ENCODE measurements at places on chromosomes 7 and 10.

- no peak for DNase-seq
Measured at GRCh38 chr10:132904814-132905649, 37.3 kb downstream of the CFAP46 start.

DNA sequence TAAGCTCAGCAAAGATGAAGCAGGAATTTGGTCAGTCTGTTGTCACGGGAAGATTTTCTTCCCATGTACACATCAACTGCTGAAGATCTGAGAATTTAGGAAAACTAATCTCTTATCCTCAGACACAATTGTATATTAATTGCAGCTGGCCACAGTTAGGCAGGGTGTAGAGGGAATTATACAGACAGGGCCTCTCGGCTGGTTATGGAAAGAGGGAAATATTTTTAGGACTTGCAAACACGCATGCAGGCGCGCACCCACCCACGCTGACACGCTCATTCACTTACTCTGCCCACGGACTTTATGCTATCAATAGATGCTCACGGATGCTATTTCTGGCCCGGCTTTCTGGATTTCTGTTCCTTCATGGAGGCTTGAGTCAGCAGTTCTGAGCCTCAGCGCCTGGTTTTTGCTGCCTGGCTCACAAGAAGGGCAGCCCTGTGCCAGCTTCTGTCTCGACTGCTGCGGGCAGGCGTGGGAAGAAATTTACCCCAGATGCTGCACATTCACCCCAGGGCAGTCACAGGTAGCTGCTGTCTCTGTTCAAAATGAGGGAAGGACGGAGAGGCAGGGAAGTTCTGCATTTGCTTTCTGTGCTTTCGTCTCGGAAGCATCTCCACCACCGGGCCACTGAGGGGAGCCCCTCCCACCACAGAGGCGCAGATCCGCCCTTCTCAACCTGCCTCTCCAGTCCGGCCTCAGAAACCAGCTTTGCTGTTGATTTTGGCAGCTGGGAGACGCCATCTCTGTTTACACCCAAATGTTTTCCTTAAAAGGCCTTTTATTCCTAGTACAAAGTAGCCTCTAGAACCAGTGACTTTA, 116.3 kb upstream of the BTBD16 start:
- no peak for DNase-seq

- no peak for DNase-seq
Measured at GRCh38 chr10:96838529-96838928, 6.4 kb downstream of the LCOR start.

- no peak for DNase-seq
Measured at GRCh38 chr7:151875942-151876898, 695 bp downstream of the PRKAG2 start.

GRCh38 chr7:712381-713138, 13.9 kb upstream of the DNAAF5 start:
- DNase-seq = no peak

GRCh38 chr7:151484971-151485707, 34.6 kb downstream of the RHEB start:
- DNase-seq = no peak

GRCh38 chr7:140625908-140626868, 14.4 kb downstream of the DENND2A start:
- DNase-seq = no peak

DNA sequence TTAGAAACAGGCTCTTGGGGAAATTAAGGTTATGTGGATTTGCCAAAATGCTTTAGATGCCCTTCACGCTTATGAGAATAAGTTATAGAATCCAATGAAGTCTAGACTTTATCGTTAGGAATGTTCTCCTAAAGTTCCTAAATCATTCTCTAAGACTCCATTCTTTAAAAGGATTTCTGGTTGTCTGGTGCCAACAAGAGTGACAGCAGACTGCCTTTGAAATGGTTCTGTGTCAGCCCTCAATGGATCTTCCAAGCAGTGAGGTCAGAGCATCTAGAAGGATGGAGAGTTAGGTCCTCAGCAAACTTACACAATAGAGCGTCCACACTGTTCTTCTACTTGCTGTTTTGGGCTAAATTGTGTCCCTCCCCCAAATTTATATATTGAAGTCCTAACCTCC, 473.3 kb downstream of the GATA3 start:
- DNase-seq = no peak

GRCh38 chr7:70219061-70219460, 620.8 kb downstream of the AUTS2 start:
- no peak for DNase-seq

DNA sequence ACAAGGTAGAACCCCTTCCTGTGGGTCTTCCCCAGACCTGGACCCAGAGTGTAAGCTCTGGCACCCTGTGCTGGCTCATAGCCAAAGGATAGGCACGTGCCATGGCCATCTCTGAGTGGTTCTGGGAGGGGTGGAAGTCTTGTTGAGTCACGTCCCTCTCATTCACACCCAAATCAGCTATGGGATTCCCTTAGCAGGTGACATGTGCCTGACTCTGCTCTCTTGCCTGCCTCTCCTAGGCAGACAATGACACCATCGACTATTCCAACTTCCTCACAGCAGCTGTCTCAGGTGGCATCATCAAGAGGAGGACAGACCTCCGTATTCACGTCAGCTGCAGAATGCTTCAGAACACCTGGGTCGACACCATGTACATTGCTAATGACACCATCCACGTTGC, 59.8 kb downstream of the C10orf120 start:
- DNase-seq = no peak

DNA sequence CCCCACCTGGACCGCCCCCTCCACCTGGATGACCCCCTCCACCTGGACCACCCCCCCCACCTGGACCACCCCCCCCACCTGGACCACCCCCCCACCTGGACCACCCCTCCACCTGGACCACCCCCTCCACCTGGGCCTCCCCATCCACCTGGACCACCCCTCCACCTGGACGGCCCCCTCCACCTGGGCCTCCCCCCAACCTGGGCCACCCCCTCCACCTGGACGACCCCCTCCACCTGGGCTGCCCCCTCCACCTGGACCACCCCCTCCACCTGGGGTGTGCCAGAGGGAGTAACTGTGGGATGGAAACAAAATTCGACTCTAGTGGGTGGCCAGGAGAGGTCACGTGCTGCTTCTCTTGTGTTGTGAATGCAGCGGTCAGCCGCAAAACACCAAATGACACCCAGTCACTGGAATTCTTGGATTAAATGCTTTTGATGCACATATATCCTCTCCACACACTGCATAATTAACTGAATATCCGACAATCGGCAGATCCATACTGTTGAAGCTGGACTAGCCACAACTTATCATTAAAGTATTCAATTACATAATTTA, 316.7 kb downstream of the PTPRN2 start:
- DNase-seq = no peak
